ENCODE measurements at places on chromosomes 5 and 9.

GRCh38 chr9:12289711-12290110, 403.5 kb upstream of the TYRP1 start:
- DNase-seq: no peak

GRCh38 chr9:70438341-70438928, 24.0 kb upstream of the KLF9 start:
- DNase-seq: peak; percentile 9

- no peak for DNase-seq
These were observed 11.5 kb downstream of the SLC6A19 start for GRCh38 chr5:1212881-1213280.

- peak; percentile 66 for DNase-seq
These were observed 129.1 kb upstream of the MEF2C start for GRCh38 chr5:89011778-89012711.

GRCh38 chr9:109708451-109708945, 71.5 kb upstream of the PALM2AKAP2 start:
- no peak for DNase-seq

DNA sequence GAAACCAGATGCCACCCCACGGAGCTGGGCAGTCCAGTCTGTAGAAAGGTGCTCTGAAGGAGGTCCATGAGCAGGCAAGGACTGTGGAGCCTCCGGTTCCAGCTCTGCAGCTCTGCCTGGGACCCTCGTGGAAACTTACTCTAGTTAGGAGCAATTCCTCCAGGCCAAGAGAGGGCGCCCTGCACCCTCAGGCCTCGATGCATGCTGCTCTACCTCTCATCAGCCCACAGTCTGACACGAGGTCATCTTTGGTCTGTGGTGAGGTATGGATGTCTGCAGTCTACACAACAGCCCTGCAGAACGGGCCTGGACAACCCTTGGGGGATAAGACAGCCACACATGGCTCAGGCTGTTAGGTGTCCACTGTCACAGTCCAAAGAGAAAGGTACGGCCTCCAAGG, 50.6 kb upstream of the UBTD2 start:
- peak; percentile 40 for DNase-seq

GRCh38 chr9:135759676-135760300, 57.8 kb downstream of the KCNT1 start:
- DNase-seq: no peak

DNA sequence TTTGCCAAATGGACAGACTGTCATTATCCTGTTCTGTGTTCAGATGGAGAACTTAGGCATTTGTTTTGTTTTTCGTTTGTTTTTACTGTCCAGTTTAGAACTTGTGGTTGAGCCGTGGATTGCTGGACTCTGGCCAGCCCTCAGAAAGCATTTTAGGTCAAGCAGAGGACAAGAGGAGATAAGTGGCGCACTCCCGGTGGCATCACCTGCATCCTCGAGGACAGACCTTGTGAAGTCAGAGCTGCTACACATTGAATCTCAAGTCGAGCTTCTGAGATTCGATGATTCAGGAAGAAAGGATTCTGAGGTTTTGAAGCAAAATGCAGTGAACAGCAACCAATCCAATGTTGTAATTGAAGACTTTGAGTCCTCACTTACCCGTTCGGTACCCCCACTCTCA, 8.9 kb downstream of the MTRR start:
- DNase-seq: no peak

DNA sequence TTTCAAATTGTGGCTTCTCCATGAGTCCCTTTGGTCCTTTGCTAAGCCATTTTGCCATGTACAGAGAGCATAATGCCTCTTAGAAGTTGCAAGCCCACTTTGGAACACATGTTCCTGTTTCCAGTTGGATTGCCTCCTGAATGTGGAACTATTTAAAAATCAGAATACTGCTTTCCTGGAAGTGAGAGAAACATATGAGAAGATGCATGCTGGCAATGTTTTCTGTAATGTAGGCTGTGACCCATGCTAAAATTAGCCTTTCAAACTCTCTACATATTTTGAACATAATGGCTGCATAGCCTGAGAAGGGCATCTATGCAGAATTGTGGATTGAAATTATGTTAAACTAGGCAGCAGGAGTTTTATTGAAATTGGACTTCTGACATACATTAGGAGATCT, 175.5 kb upstream of the PAPPA start:
- no peak for DNase-seq

DNA sequence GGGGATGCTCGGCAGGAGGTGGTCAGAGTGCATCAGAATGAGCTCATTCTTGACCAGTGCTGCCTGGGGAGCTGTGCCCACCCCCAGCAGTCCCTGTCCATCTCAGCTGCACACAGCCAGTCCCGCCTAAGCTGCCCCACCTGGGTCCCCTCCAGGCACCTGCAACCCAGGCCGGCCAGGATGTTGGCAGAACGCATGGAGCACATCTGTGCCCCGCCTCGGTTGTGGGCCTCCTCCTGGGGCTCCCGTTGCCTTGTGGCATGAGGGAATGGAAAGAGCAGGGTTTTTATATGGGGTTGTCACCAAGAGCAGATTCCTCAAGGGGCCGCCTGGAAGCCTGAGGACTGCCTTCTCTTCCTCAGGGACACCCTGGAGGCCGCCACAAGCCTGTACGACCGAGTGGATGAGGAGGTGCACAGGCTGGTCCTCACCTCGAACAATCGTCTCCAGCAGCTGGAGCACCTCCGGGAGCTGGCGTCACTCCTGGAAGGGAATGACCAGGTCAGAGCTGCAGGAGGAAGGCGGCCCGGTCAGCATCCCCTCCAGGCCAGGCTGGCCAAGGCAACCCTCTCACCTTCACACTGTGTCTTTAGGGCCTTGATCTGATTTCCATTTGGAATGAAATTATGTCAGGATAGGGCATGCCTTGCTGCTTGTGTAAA, 34.8 kb upstream of the LRRC14B start:
- DNase-seq: no peak

GRCh38 chr9:99002706-99003105, 59.0 kb downstream of the COL15A1 start:
- no peak for DNase-seq

- no peak for DNase-seq
These were observed 42.6 kb downstream of the GCNT4 start for GRCh38 chr5:75009556-75010345.

DNA sequence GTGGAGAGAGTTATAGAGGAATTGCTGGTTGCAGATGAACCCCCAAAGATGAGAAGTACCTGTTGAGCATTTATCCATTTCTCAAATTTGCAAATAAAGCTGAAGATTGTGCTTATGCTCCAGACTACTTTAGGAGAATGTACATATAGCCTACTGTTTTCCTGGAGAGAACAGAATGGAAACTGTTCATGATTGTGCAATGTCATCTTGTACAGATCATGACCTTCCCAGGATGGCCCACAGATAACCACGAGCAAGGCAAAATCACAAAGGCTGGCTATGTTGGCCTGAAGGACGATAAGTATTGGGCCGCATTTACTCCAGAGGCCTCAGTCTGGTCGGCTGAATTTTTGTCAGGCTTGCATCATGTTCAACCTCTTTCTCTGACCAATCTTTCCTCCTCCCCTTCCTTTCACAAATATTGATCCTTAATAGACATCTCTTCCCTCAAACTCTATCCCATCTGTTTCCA, 28.5 kb upstream of the RICTOR start:
- no peak for DNase-seq

DNA sequence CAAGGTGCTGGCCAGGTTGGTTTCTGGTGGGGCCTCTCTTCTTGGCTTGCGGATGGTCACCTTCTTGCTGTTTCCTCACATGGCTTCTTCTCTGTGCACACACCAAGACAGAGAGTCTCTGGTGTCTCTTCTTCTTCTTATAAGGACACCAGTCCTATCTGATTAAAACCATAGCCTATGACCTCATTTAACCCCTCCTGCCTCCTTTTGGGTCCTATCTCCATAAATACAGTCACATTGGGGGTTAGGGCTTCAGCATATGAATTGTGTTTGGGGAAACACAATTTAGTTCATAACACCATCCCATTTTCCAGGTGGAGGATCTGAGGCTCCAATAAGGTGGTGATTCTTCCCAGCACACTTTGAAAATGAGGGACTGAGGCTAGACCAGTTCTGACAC, 80.4 kb downstream of the SPRY4 start:
- DNase-seq: no peak

DNA sequence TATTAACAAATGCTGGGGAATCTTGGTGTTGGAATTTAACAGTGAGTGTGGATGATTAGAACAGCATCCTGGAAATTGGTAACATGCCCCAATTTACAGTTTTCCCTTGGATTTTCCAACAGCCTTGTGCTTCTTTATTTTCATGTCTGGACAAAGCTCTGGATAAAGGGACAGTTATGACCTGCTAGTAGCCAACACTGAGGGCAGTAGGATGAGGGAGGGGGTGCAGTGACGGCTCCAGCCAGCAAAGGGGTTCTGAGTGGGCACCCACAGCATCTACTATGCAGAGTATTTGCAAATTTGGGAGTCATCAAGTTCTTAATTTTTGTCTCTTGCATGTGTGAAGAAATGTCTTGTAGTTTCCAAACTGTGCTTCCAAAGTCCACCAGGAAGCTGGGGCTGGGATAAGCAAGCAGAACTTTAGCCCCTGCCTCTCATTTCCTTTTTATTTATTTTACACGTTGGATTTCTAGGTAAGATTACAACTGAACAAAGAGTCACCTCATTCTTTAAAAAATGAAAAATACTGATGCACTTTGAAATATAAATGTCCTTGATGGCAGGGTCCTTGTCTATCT, 63.0 kb upstream of the SELENOP start:
- DNase-seq: no peak

GRCh38 chr9:93007529-93008058, 50.9 kb upstream of the SUSD3 start:
- DNase-seq: no peak

- DNase-seq: no peak
These were observed 25.9 kb upstream of the PTAR1 start for GRCh38 chr9:69785757-69786156.

GRCh38 chr9:33228606-33229005, 11.4 kb upstream of the SPINK4 start:
- no peak for DNase-seq

- DNase-seq: no peak
These were observed 79.8 kb downstream of the MAT2B start for GRCh38 chr5:163585206-163585605.

GRCh38 chr5:14842117-14842516, 29.5 kb downstream of the ANKH start:
- DNase-seq: no peak

DNA sequence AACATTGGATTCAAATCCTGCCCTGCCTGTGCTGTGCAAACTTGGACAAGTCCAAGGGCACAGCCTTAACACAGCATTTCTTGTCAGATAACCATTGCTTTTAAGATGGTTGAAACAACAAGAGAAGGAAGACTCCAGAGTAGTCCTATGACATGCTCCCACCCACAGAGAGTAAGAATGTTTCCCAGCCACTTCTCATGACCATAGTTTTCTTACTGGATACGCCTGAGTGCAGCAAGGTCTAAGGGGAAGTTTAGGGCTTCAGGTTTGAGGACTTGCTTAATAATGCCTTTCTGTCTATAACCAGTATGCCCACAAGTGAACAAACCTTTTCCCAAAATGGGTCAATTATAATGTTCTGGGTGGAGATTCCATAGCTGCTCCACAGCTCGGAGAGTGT, 126.4 kb downstream of the SLF1 start:
- no peak for DNase-seq

DNA sequence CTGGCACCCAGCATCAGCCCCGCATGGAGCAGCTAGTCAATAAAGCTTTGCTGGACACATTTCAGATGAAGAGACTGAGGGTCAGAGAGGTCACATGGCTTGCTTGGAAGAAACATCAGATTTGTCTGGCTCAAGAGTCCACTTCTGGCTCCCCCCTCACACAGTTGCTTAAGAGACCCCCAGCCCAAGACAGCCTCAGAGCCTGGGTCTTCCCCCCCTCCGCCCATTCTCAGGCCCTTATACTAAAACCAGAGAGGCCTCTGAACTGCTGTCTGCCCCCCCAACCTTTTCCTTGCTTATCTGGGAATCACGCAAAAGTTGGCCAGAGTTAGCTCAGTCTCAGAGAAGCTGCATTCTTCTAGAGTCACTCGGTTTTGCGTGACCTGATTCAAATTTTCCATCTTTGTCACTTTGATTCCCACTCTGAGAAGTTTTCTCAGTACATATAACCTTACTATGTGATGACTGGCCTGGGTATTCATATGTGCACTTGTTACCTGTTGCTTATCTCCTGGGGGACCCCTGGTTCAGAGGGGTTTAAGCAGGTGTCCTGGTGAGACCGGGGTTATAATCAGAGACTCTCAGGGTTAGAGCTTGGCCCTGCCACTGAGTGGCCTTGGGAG, 145.4 kb upstream of the IER5L start:
- no peak for DNase-seq

DNA sequence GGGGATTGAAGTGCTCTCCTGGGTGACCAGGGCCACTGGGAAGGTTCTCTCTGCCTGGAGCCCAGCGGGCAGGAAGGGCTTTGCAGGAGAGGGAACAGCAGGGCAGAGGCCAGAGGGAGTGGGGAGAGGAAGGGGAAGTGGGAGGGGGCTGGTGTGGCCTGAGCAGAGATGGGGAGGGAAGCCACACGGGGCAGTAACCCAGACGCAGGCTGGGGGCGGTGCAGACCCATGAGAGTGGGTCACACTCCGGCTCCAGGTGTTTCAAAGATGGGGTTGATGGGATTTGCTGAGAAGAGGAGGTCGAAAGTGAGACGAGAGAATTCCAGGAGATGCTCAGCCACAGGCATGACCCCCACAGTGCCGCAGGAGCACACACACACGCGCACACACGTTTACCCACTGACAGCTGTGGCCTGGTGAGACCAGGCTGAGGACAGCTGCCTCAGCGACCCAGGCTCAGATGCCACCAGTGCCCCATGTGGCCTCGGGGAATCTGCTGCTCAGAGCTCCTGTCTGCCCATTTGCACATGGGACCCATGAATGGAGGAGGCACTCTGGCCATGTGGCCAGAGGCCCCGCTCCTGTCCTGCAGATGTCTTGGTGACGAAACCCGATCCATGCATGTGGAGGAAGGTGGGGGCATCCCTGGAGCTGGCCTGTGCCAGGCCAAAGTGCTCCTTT, 32.7 kb upstream of the FCN2 start:
- no peak for DNase-seq

DNA sequence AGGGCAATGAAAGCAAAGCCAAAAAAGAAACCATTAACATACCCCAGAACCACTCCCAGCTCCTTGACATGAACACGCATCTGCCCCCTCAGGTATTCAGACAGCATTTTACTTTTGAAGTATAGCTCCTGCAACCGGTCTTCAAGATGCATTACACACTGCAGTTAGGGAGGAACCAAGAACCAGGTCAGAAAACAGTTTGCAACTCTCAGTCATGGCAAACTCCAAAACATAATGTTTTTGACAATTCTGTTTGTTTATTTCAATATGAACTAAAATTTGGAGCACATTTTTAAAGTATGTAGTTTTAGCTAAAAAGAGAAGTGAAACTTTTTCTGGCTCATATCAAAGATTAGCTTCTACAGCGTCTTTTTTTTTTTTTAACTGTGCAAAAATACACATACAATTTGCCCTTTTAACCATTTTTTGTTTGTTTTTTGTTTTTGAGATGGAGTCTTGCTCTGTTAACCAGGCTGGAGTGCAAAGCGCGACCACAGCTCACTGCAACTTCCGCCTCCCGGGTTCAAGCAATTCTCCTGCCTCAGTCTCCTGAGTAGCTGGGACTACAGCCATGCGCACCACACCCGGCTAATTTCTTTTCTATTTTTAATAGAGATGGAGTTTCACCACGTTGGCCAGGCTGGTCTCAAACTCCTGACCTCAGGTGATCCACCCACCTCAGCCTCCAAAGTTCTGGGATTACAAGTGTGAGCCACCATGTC, 12.2 kb upstream of the RAPGEF6 start:
- no peak for DNase-seq

GRCh38 chr5:177116631-177117373, 16.8 kb upstream of the NSD1 start:
- DNase-seq: no peak

GRCh38 chr9:101791938-101792337, 53.5 kb upstream of the GRIN3A start:
- DNase-seq: peak; percentile 78
